NCI-H2029 (cell line): ENCODE measurements at places on chromosomes 16 and 17.

- DNase-seq, result no peak
Observed at GRCh38 chr16:71966932-71967331, 33.3 kb downstream of the PKD1L3 start.

DNA sequence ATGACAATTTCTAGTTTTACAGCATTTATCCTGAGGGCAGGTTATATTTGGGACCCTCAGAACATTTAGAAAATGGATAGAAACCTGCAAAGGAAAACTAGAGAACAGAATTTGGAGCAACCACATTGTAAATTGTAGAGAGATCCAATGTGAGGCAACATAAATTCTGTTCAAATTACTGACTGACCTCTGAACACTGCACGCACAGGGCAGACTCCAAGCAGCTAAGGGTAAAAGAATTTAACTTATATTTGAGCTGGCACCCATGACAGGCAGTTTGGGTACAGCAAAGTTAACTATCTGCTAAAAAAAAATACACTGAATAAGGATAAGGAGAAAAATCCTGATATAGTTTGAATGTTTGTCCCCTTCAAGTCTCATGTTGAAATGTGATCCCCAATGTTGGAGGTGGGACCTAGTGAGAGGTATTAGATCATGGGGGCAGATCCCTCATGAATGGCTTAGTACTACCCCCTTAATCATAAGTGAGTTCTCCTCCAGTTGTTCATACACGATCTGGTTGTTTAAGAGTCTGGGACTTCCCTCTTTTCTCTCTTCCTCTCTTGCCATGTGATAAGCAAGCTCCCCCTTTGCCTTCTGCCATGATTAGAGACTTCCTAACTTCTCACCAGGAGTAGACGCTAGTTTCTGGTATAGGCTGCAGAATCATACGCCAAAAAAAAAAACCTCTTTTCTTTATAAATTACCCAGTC lies 75.7 kb downstream of the FBXL20 start:
- DNase-seq, result no peak

- DNase-seq, result no peak
Observed at GRCh38 chr16:31138621-31139578, 3.4 kb upstream of the PRSS8 start.

DNA sequence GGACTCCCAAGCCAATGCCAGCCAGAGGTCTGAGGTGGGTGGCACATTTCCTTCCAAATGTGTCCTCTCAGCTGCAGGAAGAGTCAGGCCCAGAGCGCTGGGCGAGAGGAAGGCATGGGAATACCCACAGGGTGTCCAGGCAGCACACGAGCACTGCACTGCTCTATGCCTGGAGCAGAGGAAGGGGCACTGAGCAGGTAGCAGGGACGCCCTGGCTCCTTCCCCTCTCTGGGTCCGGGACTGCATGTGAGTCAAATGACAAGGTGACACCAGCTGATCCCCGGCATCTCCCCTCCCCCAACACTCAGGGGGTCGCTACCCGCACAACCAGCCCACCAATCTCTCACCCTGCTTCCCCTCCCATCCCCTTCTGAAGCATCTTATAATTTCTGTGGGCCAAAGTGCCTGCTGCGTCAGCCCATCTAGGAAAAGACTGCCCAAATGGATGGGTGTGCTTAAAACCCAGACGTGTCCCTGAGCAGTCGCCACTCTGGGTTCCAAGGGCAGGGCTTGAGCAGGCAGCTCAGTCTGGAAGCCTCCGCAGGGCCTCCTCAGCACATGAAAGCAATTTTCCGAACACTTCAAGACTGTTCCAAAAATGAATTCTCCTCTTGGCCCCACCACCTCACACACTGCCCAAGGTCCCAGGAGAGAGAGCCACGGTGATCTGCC lies 12.0 kb upstream of the BCAR1 start:
- DNase-seq, result no peak

- DNase-seq, result no peak
Observed at GRCh38 chr17:10013365-10014112, 108.5 kb upstream of the RCVRN start.

GRCh38 chr17:57569021-57569420 lies 176.1 kb downstream of the CCDC182 start:
- no peak for DNase-seq
